ENCODE measurements at places on chromosomes 12 and 14. TPM values are rescaled to one million over a fixed set of nuclear protein-coding genes. Genes with fewer than 3 reads are reported as not detected.

RNASE7 gene
- not detected for total RNA-seq

PFDN5 gene
- total RNA-seq = 840 TPM

LPAR5 gene
- total RNA-seq = 1.8 TPM

ALX1 gene
- not detected for total RNA-seq

MYO1H gene
- total RNA-seq = under 0.01 TPM

DICER1 gene
- total RNA-seq = 126 TPM

SLC5A8 gene
- total RNA-seq = 0.29 TPM

STRN3 gene
- total RNA-seq = 60.7 TPM

PFKM gene
- total RNA-seq = 40.0 TPM

PAPLN gene
- total RNA-seq = 23.8 TPM

GPR68 gene
- total RNA-seq = 0.59 TPM

C12orf60 gene
- 2.3 TPM for total RNA-seq

PLA2G1B gene
- not detected for total RNA-seq

TSPAN8 gene
- total RNA-seq = 3.1 TPM

CRACR2A gene
- 5.3 TPM for total RNA-seq

All from breast epithelium (tissue), 4 donors.